Stimulated activated CD8-positive, alpha-beta memory T cell treated with anti-CD3 and anti-CD28 coated beads, Interleukin-4, amount 100 ng/mL, for 1 hour (primary cell): ENCODE measurements at places on chromosomes 7 and 10.

DNA sequence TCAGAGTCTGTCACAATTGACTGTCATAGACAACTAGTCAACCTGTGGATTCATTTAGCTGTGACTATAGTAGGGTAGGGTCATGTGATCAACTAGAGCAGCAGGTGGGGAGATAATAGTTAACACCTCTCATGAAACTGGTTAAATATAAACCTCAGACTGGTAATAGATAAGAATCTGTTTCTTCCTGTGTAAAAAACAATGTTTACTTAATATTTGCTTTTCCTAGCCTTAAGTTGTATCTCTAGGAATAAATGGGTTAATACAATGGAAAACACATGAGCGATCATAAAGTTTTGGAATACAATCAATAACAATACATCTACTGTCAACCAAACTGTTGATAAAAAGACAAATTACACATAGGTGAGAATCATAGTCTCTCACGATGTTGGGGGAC lies 43.4 kb upstream of the ITGB8 start:
- no peak for DNase-seq

GRCh38 chr7:131943646-131944045 lies 387.2 kb upstream of the PODXL start:
- no peak for DNase-seq

- DNase-seq: no peak
Observed at GRCh38 chr10:68231106-68231816, 652 bp downstream of the ATOH7 start.

- no peak for DNase-seq
Observed at GRCh38 chr10:27558612-27559020, 54.5 kb downstream of the RAB18 start.

- DNase-seq: no peak
Observed at GRCh38 chr7:108452707-108453106, 3.5 kb downstream of the NRCAM start.

GRCh38 chr10:112045938-112046337 lies 137.6 kb downstream of the GPAM start:
- DNase-seq: no peak

- DNase-seq: no peak
Observed at GRCh38 chr10:8913720-8914119, 859.2 kb downstream of the GATA3 start.

GRCh38 chr7:145263886-145264285 lies 428.0 kb upstream of the TPK1 start:
- DNase-seq: no peak

DNA sequence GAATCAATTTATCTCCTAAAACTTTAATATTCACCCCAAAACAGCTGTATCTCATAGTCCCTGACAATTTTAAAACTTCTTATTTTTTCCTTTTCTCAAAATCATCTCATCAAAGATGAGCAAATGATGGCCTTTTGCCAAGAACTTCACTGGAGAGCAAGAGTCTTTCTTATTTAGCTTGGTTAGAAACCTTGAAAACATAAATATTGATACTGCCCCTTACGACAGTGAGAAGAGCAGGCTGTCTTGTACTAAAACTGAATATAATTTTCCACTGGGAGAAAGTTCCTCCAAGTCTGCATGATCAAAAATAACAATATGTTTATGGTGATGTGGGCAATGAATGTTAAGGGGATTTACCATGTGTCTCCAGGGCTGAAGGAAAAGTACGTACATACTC lies 109.0 kb downstream of the COL28A1 start:
- no peak for DNase-seq

DNA sequence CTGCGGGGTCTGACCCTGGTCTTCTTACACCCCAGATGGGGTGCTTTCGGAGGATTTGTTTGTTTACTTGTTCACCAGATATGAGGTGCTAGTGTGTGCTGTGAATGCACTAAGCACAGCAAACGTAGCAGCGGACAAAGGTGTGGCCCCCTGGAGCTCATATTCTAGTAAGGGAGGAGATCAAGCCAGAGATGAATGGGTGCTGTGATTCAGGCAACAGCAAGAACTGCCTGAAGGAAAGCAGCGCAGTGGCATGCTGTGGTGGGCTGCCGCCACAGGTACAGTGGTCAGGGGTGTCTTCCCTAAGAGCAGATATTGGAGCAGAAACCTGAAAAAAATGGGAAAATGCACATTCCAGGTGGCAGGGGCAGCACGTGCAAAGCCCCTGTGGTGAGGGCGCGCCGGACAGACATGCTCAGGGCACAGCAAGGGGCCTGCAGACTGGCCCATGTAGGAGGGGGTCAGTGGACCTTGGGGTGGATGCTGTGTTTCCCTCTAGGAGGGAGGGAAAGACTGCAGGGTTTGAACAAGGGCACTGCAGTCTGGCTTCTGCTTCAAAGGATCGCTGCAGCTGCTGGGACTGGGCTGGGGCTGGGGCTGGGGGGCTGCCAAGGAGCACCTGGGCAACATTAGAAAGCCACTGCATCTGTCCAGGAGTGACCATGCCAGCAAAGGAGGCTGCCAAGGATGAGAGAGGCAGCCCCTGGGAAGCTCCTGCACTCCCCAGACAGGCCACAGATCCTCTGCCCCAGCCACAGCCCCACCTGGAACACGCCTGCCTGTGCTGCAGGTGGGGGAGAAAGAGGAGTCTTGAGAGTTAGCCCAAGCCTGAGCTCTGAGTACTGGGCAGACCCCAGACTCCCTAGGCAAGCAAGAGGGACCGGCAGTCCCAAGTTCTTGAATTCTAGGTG lies 927 bp upstream of the DEPP1 start:
- DNase-seq: no peak

GRCh38 chr7:72234086-72234485 lies 178.1 kb downstream of the CALN1 start:
- DNase-seq: no peak

GRCh38 chr7:155846156-155846555 lies 33.9 kb upstream of the SHH start:
- DNase-seq: no peak

DNA sequence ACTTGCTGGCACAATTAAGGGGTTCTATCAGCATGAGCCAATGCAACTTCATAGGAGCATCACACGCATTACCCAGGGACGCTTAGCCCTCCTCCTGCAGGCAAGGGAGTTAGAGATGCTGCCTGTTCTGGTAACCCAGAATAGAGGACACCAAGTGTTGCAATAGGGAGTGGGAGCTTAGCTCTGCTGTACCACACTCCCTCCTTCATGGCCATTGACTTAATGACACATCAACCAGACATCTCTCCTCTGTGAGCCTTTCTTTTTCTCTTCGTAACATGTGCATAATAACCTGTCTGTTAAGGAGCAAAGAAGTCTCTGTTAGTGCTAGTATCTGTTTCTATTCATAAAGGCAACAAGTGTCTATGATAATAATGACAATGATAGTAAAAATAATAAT lies 282.4 kb downstream of the SORCS3 start:
- DNase-seq: no peak

GRCh38 chr7:46810986-46811385 lies 770.9 kb downstream of the TNS3 start:
- DNase-seq: no peak

GRCh38 chr7:152511736-152512135 lies 75.9 kb upstream of the KMT2C start:
- no peak for DNase-seq

GRCh38 chr7:129559564-129559963 lies 52.0 kb upstream of the NRF1 start:
- no peak for DNase-seq

DNA sequence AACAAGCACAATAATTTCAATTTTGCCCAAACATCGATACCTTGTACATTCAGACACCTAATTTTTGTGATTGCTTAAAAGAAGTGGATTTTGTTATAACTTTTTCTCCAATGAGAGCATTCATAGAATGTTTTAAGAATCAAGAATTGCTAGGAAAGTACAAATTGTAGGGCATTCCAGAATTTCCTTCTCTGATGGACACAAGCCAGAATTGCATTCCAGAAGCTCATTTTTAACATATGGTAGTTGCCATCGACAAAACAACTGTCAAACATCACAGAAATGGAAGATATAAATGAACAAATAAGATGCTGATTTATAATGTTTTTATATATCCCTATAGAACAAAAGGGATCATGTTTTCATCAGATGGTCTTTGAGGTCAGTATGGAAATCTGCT lies 258.4 kb upstream of the NPVF start:
- DNase-seq: no peak

DNA sequence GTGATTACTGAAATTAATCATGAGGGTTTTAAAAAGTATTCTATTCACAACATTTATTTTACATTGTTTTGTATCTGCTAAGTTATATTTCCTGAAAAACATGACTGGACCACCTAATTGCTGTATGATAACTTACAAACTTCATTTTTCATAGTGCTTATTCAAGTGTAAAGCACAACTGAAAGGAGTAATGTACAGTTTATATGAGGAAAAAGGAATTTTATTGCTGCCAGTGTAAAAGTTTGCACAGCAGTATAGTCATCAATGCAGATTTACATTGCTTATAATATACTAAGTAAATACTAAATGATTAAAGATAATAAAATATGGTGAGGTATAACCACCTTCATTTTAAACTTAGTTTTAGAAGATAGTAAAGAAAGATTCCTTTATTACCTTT lies 4.0 kb downstream of the PTEN start:
- no peak for DNase-seq

DNA sequence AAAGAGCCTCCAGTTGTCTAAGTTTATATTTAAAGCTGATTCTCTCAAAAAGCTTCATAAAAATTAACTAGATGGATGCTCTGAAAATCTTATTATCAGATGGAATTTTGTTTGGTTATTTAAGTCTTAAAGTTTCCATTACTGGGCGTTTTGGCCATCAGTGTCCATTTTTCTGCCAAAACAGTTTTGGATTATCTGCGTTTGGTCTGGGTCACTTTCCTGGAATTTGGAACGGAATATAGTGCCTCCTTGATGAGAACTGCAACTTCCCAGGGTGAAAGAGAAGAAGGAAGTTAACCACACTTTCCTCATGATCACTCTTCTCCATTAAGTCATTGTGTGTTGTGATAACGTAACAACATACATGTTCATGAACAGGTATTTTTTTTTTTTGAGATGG lies 764.9 kb upstream of the AUTS2 start:
- DNase-seq: no peak

DNA sequence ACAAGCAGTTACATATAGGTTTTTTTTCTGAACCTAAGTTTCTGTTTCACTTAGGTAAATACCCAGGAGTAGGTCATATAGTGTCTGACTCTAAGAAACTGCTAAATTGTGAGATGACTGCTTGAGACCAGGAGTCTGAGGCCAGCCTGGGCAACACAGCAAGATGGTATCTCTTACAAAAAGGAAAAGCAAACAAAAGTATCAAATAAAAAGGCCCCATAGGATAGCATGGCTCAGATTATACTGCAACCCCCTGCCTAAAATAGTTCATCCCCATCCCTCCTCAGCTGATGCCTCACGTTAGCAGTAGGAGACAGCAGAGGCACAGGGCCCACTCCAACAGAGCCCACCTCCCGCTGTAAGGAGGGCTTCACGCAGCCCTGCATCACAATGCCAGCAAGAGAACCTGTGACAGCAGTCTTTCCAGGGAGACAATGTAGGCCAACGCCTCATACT lies 90.3 kb downstream of the SRPK2 start:
- DNase-seq: no peak

- DNase-seq: no peak
Observed at GRCh38 chr7:24891311-24891735, 88.7 kb downstream of the OSBPL3 start.

DNA sequence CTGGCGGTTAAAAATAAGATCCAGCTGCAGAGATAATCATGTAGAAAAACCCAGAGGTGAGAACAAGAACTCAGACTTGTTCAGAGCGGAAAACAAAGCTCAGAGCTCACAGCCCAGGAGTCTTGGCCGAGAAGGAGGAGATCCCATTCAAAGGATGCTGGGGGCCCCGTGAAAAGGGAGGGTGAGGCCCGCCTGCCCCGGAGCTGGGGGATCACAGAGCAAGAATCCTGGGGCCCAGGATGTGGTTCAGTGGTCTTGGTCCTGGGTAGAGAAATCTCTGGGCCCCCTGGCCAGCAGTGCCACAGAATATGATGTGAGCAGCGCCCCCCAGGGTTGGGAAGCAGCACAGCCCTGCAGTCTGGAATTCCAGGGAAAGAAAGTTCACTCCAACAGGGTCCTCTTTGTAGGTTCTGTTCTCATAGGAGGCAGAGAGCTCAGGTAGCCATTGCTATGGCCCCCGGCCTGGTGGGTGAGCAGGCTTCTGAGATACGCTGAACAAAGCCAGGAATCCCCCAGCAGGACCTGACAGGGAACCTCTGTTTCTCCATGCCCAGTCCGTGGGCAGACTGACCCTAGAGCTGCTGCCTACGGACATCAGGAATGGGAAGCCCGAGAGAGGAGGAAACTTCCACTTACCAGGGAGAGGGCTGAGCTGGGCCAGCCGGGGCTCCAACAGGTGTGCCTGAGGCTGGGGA lies 77.7 kb upstream of the GNA12 start:
- DNase-seq: no peak

DNA sequence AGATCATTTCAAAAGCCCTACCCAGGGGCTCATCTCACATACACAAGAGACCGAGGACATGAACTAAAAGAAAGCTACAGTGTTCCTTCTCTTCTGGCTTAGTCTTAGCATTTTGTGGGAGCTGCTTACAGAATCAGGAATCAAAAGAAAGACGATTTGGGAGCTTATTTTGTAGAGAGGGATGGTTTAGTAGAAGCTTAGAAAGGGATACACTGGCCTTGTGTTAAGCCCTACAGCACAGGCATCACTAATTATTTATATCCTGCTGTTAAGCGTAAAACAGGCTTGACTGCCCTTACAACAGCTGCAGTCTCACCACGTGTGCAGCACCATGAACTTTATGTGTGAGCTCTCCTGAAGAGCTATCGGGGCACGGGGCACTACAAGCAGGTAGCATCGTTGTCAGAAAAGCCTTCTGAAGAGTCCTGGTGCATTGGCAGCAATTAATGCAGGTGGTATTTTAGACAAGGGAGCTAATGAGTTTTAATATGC lies 798.3 kb downstream of the NXPH1 start:
- no peak for DNase-seq

GRCh38 chr7:133398506-133398905 lies 145.6 kb downstream of the EXOC4 start:
- no peak for DNase-seq

DNA sequence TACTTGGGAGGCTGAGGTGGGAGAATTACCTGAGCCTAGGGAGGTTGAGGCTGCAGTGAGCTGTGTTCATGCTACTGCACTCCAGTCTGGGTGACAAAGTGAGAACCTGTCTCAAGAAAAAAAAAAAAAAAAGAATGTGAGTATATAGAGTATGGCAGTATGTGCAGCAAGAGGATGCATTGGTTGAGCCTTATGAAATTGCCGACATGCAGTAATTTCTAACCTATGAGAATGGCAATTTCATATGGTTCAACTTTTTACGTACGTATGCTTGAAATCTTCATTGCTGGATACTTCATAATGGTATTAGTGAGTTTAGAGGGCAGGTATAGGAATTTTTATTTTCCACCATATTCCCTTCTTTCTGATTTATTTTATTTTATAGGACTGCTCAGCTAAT lies 4.6 kb upstream of the FAM133B start:
- DNase-seq: no peak

GRCh38 chr7:30423788-30424505 lies 54.6 kb downstream of the NOD1 start:
- no peak for DNase-seq

- DNase-seq: no peak
Observed at GRCh38 chr10:132143162-132143561, 43.6 kb upstream of the DPYSL4 start.
